Myometrial cell (primary cell): ENCODE measurements at places on chromosomes 1 and 21. TPM values are rescaled to one million over a fixed set of nuclear protein-coding genes. Genes with fewer than 3 reads are reported as not detected.

VANGL1 gene
- total RNA-seq: 12.7 and 12.9 TPM in 2 replicates

HES5 gene
- not detected in 2 replicates for total RNA-seq

LRRC53 gene
- not detected in 2 replicates for total RNA-seq

UBL4B gene
- not detected in 2 replicates for total RNA-seq

DNM3 gene
- 0.53 TPM in 1 of 2 replicates, not detected in the other for total RNA-seq

LCE6A gene
- not detected in 2 replicates for total RNA-seq

KIAA1614 gene
- 7.3 and 8.4 TPM in 2 replicates for total RNA-seq

TRIM45 gene
- 1.4 and 2.5 TPM in 2 replicates for total RNA-seq
